NCI-H2081 (cell line): ENCODE measurements at places on chromosomes 5 and 9.

GRCh38 chr9:125495172-125496119, 211.6 kb downstream of the MAPKAP1 start:
- DNase-seq: no peak

GRCh38 chr5:61270510-61271165, 61.4 kb upstream of the ZSWIM6 start:
- DNase-seq: no peak

GRCh38 chr5:54309276-54309675, 1.1 kb downstream of the ARL15 start:
- DNase-seq: no peak

DNA sequence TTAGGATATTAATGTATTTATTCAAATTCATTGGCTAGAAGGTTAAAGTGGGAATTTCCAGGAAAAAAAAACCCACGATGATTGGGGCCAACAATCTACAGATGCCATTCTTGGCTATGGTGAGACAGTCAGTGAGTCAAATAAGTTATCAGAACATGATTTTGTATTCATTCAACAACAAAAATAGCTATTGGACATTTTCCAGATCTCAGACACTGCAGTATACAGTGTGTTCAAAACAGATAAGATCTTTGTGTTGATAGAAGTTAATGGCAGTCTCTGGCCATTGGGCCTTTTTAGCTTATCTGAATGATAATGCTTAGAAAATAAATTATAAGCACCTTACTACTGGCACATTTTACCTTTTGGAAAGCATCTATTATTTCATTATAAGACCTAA, 547.7 kb downstream of the MAT2B start:
- no peak for DNase-seq

- DNase-seq: no peak
Observed at GRCh38 chr5:149040421-149040820, 22.4 kb downstream of the SH3TC2 start.

- no peak for DNase-seq
Observed at GRCh38 chr5:123598028-123598689, 86.2 kb downstream of the CSNK1G3 start.

DNA sequence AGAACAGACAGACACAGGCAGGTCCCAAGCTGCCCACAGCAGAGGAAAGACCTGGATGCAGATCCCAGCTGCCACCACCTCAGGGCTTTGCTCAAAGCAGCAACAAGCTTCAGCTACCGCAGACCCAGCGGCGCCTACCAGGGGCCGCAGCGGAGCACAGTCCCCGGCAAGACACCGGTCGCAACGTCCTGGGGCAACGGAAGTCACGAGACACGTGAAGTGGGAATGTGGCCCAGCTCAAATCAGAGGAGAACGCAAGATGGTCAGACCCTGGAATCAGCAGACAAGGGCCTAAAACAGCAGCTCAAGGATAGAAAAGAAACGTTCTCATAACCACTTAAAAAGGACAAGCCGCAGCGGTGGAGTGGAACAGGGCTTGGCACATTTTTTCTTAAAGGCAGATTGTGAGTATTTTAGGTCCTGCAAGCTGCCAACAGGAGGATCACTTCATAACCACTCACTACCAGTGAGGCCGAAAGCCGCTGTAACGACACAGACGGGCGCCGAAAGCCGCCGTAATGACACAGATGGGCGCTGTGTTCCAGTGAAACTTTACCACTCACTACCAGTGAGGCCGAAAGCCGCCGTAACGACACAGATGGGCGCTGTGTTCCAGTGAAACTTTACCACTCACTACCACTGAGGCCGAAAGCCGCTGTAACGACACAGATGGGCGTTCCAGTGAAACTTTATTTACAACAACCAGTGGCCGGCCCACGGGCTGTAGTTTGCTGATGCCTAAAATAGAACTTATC, 21.7 kb downstream of the SLC9A3 start:
- DNase-seq: no peak

GRCh38 chr9:133046196-133046899, 15.4 kb upstream of the CEL start:
- DNase-seq: peak; percentile 10

GRCh38 chr5:104265531-104266140, 703.0 kb upstream of the NUDT12 start:
- no peak for DNase-seq

DNA sequence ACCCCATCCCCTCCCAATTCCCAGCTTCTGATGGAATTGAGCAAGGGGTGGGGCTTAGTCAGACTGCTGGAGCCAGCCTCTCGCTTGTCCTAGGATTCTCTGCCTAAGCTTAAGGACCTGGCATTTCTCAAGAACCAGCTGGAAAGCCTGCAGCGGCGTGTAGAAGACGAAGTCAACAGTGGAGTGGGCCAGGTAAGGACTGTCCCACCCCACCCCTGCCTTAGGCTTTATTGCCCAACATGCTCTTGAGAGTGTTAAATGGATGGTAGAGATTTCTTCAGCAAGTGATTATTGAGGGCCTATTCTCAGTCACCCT, 1.1 kb downstream of the SLC35A4 start:
- DNase-seq: no peak

DNA sequence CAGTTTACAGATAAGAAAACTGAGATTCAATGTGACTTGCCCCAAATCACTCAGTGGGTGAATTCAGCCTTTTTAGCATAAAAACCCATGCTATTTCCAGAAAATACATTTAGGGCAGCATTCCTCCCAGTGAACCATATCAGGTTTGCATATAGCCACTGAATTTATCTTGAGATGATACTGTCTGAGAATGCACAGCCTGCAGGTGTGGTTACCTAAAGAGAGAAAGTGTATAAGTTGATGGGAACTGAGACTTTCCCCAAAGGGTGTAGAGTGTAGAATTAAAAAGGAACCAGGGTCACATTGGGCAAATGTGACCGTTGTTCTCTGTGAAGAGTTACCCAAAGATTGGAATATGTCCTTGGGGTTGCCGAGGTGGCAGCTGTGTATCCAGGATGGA, 100.0 kb upstream of the PIK3R1 start:
- no peak for DNase-seq

DNA sequence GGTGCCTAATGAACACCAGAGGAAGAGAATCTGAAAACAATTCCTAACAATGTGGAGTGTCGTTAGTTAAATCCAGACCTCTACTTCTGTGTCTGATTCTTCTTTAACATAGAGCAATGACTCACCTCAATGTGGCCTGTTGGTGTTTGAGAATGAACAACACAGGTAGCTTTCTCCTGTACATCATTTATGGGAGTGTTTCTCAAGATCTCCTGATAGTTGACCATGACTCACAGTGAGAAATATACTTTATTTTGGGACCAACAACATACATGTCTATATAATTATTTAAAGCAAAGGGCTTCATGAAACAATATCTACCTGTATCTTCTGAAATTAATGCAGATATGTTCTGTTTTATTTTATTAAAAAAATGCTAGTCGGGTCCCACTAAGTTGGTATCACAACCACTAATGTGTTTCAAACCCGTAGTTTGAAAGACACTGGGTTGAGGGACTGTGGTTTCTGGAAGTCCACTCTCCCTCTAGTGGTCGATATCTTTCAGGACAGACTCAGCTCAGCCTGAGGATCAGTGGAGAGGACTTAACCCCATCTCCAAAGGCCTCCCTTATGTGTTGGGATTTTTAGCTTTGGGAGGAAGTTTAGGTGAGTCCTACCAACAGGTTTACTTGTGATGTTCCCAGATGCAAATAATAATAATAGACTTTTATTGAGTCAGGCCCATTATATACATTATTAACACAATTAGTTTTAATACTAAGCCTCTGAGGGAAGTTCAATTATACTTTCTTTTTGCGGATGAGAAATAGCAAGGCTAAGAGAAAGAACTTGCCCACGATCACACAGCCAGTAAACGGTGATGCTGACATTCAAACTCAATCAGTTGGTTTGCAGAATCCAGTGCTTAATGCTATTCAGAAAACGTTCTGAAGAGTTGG, 70.0 kb upstream of the KLF9 start:
- peak; percentile 58 for DNase-seq

DNA sequence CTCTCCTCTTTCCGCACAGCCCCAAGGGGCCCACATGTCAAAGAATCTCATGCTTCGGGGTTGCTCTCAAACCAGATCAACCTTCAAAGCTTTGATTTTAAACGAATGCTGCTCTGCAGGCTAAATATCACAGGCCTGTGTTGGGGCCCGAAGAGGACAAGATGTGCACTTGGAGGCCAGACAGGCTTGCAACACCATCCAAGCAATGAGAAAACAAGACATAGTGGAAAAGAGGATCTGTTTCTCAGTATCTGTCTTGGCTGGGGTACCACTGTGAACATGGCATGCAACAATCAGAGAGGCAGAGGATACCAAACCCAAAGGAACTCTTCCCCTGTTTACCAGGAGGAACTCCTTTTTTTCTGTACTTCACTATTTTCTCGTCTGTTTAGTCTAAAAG, 321.8 kb downstream of the SLIT3 start:
- DNase-seq: no peak

DNA sequence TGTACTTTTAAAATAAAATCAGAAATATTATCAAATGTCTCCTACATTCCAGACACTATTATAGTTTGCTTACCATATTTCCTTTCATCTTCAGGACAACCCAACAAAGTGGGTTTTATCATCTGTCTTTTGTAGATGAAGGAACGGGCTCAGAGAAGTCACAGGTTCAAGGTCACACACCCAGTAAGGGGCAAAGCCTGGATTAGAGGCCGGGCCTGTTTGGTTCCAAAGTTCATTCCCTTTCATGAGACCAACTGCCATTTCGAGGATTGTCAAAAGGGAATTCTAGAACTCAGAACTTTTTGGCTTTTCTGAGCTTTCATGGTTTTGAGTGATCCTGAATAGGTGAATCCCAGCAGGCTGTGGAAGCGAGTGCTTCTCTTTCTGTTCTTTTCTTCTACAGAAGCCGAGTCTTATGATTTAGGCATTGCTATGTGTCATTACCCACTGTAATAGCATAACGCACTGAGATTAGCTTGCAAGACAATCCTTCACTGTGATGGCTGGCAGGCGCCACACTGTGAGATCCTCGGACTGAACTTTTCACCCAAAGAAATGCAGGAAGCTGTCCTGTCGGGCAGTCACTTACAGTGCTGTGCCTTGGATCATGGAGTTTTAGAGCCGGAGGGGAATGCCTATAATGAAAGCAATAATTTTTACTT, 43.8 kb upstream of the ANKH start:
- DNase-seq: no peak

- DNase-seq: no peak
Observed at GRCh38 chr5:149443210-149443609, 64.1 kb upstream of the IL17B start.

DNA sequence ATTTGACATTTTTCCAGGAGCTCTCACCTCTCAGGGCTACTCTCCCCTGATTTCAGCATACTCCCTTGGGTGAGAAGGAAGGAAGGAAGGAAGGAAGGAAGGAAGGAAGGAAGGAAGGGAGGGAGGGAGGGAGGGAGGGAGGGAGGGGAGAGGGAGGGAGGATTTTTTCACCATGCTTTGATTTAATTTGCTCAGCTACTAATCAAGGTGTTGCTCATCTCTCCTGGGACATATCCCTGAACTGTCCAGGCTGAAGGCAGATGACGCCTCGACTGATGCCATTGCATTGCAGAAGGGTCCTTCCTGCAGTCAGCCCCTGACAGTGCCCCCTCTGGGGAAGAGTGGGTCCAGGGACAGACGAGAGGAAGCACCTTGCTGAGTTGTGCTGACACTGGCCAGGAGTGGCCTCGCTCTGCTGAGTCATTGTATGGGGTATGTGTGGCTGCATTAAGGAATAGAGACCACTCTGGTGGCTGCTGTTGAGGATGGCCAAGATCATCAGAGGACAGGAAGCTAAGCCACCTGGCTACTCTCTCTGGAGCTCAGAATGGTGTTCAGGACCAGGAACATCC, 43.6 kb upstream of the CRB2 start:
- no peak for DNase-seq

- DNase-seq: no peak
Observed at GRCh38 chr5:78819166-78819565, 165.9 kb downstream of the ARSB start.

- DNase-seq: no peak
Observed at GRCh38 chr9:6715755-6716643, 41.8 kb upstream of the KDM4C start.

GRCh38 chr5:160071516-160071915, 47.7 kb downstream of the PWWP2A start:
- no peak for DNase-seq

DNA sequence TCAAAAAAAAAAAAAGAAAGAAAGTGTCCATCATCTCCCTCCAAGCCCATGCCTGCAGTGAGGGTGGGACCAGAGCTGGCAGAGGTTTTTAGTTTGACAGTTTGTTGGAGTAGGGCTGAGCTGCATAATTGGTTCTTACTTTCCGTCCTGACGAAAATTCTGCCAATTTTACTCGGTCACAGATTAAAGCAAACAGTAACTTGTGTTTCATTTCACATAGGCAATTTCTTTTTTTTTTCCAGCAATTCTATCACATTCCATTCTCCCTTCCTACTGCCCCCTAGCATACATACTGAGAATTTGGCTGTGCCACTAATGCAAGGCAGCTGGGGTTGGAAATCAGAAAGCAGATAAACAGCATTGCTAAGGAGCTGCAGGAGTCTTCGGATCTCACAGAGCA, 132.4 kb downstream of the FRMD3 start:
- DNase-seq: no peak

DNA sequence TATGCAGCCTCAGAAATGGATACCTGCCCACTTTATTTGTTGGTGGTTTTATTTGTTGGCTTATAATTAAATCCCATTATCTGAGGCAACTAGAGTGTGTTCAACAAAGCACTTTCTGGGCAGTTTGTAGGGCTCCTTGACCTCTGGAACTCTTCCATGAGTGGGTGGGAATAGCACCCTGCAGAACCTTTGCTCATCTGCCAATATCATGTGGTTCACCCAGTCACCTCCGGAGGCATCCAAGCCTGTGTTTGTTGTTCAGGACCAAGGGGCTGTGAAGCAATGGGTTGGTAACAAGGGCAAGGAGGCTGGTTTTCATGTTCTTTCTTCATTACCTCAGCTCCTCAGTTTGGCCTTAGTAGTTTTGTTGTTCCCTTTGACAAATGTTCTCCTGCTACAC, 314.0 kb downstream of the NDUFS4 start:
- no peak for DNase-seq

GRCh38 chr9:22383718-22384117, 62.9 kb upstream of the DMRTA1 start:
- no peak for DNase-seq

DNA sequence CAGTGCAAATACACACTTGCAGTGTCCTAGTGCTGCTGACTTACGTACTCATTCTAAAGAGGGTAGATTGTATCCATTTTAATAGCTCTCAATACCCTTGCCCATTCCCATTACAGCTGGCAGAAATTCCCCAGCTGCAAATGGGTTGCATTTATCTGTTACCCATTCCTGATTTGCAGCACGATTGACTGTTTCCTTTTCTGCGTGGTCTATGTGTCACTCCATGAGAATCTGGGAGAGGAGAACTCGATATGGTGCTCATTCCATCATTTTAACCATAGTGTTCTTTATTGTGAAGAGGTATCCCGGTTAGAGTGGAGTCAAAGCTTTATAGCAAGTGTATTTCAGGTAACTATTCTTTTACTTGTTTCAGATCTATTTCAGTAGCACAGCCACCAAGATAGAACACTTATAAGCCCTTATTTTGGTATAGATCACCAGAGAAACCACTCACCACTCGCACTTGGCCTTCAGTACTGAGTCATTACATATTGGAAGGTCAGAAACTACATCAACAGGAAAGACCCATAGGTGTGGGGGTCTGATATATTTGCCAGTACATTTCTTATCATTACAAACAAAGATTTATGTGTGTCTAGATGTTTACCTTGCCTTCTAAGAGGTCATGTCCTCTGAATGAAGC, 139.5 kb downstream of the MUSK start:
- DNase-seq: no peak

GRCh38 chr9:92097997-92098482, 17.2 kb downstream of the SPTLC1 start:
- DNase-seq: no peak
